ENCODE measurements at places on chromosomes 7 and 10.

DNA sequence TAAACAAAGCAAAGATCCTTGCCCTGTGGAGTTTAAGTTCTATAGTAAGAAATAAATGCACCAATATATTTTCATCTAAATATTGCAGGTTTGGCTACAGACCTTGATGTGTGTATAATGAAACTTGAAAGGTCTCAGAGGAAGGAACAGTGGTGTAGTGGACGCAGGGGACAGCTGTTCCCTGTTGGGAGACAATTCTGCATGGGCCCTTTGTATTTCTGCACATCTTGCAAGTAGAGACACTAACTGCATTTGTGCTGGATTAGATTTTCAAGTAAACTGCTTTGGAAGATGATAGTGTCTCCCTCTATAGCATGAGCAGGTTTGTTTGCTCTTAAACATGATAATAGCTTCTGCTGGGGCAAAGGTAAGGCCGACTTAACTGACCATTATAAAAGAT is 57.5 kb upstream of the FAM133B start:
- DNase-seq: no peak

GRCh38 chr7:120272261-120272660 is 714 bp upstream of the KCND2 start:
- no peak for DNase-seq

DNA sequence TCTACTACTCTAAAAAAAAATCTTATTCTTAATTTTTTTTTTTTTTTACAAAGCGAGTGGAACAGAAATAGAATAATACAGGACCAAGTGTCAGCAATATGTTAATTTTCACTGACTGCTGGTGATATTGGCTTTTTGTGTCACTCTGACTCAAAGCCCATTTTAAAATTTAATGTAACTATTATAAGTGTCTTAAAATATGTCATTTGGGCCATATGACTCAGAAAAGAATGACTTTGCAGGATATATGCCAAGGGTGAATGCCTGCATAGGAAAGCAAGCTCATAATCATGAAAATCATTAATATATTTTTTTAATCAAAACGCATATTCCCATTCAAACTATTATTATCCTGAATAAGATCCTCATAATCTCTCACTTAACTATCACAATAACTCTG is 149.2 kb downstream of the GNAT3 start:
- DNase-seq: no peak

DNA sequence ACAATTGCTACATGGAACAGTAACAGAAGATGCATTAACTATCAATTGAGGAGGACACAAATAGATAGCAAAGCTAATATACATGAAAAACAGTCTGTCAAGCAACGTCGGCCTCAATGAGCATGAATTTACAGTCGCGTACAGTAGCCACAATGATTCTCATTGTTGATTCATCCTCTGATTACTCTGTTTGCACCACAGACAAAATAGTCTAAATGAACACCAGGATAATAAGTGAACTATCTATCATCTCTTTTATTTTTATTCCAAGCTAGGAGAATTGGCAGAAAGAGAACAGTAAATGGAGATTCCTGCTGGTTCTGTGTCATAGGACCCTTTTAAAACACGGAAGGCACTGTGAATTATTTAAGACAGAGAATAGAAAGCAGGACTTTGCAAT is 108.5 kb downstream of the EVX1 start:
- DNase-seq: no peak

DNA sequence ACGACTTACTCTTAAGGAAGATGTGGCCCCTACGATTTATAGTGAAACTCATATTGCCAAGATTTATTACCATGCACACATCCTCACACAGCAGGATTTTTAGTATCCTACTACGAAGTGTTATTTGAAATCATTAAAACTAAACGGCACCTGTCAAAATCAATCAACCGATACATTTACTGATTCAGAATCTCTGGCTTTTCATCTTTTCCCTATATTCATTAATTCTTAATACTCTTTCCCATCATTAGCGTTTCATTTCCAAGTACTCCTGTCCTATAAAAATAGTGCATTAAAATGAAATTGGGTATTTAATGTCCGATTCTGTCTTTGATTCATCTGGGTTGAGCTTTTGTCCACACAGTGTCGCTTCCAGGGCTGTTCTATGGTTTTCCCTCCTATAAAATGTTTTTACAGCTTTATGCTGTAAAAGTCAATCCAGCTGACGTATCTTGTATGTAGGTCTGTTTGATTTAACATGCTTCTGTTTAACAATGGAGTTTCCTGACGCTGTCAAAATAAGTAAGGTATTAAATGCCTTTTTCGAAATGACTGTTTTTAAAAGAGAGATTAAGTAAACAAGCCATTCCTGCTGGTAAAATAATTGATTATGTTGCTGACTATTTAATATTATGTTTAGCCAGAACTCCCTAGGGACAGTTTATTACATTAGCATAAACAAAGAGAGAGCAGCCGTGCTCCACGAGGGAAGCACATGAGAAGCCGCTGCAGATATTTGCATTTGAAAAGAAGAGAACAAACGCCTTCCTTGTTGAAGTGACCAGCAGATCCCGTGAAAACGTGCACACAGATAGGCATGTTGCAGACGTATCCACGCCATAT is 22.3 kb upstream of the SFMBT2 start:
- DNase-seq: no peak

GRCh38 chr7:20316706-20317105 is 14.0 kb upstream of the ITGB8 start:
- DNase-seq: no peak

GRCh38 chr10:118992496-118992895 is 37.0 kb upstream of the NANOS1 start:
- DNase-seq: no peak

Measured in left ventricle myocardium inferior (tissue), 1 donor.